NCI-H1694 treated with DMSO at 0.1 percent for 48 hours (cell line): ENCODE measurements at places on chromosomes 5 and 9.

DNA sequence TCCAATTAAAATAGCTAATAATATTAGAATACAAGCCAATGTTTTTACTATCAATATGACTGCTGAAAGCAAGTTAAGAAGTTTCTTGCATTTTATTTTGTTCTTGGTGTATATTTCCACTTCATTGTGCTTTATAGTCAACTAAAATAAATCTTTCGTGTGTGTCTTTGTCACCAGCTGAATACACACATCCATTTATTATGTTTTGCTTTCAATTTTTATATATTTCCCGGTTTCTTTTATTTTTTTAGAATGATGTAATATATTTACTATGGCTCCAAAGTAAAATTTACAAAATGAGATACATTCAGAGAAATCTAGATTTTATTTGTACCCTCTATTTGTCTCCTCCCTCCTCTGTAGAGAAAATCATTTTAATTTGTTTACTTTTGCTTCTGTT is 495.9 kb upstream of the PAPPA start:
- DNase-seq: no peak

DNA sequence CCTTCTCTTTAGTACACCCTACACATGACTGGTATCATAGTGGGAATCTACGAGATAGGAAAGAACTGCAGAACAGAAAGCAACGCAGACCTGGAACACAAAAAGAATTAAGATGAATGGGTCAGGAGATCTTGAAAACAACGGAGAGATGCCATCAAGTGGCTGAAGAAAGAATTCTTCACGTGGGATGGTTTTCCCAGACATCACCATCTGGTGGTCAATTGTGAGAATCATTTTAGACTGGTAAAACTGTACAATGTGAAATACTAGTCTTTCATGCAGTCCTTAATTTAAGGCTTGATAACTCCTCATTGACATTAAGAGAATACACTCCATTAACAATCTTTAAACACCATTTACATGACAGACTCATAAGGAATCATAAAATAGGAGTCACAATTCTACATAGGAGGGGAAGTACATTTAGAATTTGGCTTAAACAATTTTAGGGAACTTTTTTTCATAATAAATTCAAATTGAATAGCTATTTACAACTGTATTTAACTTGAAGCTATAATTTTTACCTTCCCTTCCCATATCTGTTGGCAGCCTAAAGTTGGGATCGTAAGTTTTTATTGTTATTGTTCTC is 128.4 kb upstream of the TRPM3 start:
- peak; percentile 35 for DNase-seq

DNA sequence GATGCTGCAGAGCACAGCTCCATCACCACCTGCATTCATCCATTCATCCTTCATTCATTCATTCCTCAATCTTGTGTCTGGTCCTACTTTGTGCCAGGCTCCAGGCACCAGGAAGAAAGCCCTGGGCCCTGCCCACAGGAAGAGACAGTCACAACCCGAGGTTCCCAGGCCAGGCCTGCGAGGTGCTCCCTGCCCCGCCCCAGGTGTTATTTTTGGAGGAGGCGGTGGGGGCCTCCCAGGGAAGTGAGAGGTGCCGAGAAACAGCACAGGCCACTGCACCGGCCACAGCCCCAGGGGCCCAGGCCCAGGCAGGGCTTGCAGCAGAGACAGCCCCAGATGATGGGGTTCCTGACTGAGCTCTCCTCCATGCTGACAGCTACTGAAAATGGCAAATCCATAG is 33.4 kb downstream of the VAV2 start:
- DNase-seq: no peak

DNA sequence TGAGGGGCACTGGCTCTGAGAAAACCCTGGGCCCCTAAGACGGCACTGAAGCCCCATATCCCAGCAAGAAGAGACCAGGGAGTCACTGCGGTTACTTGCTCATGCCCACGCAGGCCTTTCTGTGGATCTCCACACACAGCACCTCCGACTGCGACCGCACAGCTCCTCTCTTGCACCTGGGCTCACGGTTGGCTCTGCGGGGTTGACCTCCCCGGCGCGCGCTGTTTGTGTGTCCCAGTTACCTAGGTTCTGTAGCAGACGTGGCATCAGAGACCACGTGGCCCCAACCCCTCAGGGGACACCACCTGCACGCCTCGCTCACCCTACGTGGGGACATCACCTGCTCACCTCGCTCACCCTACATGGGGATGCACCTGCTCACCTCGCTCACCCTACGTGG is 12.7 kb downstream of the LPCAT1 start:
- no peak for DNase-seq

- no peak for DNase-seq
Observed at GRCh38 chr9:127036437-127036836, 86.0 kb downstream of the ANGPTL2 start.

DNA sequence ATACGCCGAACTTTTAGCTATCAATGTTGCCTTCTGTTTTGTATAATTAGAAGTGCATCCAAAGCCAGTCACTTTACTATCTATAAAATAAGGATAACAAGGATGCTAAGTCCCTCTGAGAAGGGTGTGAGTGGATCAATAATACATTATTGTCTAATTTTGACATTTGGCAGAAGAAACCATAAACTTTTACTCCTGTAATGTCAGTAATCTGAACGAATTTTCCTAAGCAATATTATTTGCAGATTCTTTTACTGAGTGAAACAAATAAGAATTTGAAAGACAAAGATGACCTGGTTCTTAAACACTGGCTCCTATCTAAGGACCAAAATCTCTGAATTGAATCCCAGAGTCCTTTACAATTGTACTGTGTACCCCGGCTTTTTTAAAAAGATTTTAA is 126.6 kb upstream of the TMEM161B start:
- DNase-seq: no peak

- DNase-seq: no peak
Observed at GRCh38 chr9:128393145-128393775, 22.1 kb downstream of the URM1 start.

DNA sequence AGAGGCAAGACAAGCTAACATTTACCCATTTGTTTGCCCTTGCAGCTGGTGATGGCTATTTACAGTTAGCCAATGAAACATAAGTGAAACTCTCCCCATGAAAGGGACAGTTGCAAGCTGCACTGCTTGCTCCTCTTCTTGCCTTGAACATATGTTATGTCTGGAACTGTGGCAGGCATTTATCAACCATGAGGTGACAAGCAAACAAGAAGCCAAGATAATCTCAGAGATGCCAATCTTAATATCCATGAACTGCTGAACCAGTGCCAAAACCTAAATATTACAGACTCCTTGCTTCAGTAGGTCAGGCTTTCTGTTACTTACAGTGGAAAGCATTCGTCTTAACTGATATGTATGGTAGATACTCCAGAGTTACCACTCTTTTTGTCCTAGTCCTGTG is 133.4 kb downstream of the ACTBL2 start:
- no peak for DNase-seq

DNA sequence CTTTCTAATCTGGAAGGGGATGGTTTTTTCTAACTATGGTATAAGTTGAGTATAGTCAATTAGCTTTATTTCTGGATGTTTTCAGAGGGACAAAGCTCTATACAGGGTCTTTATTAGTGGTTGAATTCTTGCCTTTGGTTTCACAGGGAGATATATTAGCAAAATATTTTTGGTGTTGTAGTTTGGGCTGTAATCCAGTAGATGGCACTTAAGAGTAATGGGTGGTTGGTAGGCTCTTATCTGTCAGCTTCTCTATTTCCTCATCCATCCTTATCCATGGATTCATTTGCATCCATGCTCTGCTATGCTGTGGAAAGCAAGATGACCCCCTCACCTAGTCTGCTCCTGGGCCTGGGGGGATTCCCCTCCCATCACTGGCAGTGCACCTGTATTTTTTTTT is 363.6 kb upstream of the CYLC2 start:
- DNase-seq: peak; percentile 2

DNA sequence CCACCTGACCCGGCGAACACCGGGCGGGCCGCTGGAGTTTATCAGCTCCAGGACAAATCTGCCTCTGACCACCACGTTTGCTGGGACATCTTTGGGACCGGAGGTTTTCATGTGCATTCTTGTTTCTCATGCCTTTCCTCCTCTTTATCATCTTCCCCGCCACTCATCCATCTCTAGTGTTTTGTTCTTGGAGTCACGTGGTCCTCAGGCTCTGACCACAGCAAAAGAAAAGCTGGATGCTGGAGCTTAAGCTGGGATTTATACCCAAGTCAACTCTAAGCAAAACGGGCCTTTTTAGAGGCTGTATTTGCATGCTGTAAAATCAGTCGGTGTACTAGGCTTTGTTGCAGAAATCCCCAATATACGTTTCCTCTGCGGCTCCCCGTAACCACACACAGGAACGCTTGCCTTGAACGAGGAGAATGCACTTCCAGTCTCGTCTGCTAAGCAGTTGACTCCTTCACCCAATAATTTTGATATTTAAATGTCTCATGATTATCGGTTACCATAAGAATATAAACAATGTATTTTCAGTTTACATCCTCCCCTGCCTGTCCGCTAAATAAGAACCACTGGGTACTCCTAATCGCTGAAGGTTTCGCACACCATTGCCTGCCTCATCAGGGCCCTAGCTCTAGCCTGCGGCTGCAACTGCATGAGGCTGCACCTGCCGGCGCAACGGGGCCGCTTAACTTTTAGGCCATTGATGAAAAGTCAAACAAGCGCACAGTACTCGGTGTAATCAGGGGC is 560 bp upstream of the NDUFS6 start:
- DNase-seq: peak; percentile 72

GRCh38 chr5:132462856-132463745 is 27.5 kb downstream of the IRF1 start:
- DNase-seq: no peak

- DNase-seq: no peak
Observed at GRCh38 chr5:18203296-18203695, 569.0 kb downstream of the TAF11L14 start.

DNA sequence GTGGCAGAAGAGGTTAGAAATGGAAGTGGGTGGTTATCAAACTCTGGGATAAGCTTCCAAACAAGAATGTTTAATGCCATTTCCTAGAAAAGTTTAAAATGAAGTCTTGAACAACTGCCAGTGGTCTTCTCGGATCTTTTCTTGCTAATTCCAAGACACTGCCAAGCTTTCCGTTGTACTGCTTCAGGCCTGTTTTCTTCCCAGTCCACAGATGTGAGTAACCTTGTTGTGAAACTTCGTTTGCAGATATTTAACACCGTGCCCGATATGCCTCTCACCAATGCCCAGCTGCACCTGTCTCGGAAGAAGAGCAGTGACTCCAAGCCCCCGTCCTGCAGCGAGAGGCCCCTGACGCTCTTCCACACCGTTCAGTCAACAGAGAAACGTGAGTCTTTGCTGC is 269.8 kb downstream of the NR3C1 start:
- DNase-seq: no peak

DNA sequence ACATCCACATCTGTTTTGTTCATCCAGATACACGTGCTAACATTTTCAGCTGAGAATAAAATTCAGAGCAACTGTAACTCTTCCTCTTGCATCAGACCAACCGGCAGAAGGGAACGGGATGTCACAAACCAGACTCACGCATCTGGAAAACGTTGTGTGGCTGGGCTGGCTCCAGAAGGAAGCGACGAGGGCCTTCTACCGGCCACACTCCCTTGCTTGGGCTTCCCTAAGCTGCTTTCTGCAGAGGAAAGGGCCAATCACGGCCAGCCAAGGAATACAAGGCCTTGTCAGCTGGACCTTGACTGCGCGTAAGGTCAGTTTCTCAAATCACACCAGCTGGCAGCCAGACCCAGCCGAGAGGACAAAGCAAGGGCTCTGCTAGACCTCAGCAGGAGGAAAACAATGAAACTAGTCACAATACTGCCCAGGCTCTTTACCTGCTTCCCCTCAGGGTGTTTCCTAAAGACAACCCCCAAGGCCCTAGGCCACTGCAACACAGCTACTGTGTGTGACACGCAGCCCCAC is 106.1 kb downstream of the THBS4 start:
- no peak for DNase-seq

DNA sequence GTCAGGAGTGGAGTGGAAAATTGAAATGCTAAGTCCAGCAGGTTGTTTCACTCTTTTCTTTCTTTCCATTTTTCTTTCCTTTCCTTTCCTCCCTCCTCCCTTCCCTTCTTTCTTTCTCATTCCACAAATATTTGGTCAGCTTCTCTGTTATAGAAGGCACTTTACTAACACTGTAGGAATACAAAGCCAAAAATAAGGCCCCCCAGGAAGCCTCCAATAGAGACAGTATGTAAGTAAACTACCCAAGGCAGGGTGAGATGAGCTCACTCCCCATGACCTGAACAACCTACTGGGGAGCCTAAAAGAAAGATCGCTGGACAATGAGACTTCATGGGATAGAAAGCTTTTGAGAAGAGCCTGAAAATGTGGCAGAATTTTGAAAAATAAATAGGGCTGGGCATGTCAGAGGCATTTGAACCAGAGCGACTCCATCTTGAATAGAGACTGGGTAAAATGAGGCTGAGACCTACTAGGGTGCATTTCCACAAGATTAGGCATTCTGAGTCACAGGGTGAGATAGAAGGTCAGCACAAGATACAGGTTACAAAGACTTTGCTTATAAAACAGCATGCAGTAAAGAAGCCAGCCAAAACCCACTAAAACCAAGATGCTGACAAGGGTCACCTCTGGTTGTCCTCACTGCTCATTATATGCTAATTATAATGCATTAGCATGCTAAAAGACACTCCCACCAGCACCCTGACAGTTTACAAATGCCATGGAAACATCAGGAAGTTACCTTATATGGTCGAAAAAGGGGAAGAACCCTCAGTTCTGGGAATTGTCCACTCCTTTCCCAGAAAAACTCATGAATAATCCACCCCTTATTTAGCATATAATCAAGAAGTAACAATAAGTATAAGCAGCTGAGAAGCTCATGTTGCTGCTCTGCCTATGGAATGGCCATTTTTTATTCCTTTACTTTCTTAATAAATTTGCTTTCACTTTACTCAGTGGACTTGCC is 158.9 kb upstream of the EGFLAM start:
- DNase-seq: no peak

GRCh38 chr5:11072568-11072967 is 311.5 kb upstream of the DAP start:
- DNase-seq: no peak

DNA sequence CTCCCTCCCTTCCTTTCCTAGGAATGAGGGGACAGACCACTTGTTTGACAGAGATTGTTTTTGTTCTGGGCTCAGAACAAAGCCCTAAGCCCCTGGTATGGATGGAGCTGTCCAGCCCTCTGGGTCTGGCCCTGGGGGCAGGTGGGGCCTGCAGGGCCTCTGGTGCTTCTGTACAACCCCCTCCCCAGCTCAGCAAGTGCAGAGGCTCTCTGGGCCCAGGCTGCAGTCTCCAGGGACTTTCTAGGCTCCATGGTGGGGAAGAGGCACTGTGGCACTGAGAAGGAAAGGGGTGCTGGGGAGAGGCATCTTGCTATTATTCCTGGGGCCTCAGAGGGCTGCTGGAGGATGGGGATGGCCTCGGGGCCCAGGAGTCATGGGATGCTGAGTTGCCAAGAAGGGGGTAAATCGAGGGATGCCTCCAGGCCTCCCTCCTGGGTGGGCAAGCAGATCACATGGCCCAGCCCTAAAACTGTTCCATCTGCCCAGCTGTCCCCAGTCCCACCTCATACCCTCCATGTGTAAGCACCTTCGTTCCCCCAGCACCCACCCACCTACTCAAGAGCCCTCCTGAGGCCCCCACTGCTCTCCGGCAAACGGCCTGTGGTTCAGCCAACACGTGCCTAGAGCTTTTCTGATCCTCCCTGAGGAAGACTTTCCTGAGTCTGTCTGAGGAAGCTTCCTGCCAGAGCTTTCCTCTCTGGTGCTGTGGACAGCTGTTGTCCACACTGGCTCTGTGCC is 225.7 kb downstream of the CACNA1B start:
- no peak for DNase-seq

GRCh38 chr9:119302988-119303698 is 66.1 kb downstream of the BRINP1 start:
- no peak for DNase-seq
